ENCODE measurements at places on chromosomes 6 and 20.

GRCh38 chr6:121330516-121330915 is 3.8 kb downstream of the TBC1D32 start:
- no peak for DNase-seq

- no peak for DNase-seq
Measured at GRCh38 chr20:13277663-13278295, 56.7 kb downstream of the ISM1 start.

DNA sequence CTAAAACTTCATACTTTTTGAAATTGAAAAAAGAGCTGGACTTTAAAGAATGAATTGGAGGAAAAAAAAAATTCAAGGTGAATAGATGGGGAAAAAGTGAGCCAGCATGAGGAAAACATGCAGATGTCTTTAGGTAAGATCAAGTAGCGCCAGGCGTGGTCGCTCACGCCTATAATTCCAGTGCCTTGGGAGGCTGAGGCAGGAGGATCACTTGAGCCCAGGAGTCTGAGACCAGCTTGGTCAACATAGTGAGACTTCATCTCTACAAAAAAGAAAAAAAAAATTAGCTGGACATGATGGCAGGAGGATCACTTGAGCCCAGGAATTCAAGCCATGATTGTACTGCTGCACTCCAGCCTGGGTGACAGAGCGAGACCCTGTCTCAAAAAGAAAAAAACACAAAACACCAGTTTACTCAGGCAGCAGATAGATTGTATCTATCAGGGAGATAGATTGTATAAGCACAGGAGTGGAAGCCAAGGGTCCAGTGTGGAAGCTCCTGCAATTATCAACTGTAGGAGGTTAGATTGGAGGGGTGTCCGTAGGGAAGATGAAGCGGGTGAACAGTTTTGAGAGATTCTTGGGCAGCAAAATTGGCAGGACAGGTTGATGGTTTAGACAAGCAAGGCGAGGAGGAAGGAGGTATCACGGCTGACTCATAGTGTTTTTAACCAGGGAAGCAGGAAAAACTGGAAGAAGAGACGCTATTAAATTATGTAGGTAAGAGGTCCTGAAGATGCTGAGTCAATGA is 97.6 kb upstream of the ZNF217 start:
- no peak for DNase-seq

DNA sequence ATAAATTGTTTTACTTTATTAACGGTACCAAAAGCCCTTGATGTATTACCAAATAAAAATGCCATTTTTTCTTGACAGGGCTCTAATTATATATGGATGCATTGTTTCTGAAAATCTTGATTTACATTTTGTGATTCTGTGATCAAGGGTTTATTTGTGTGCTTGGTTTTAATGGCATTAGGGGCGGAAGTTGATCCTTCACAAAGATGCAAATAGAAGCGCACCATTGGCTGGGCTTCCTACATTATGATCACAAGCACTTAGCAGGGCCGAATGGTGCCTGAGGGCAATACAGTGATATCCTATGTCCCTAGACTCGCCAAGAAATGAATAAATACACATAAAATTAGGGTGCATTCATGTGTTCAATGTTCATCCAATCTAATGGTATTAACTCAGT is 172.9 kb upstream of the UST start:
- no peak for DNase-seq

GRCh38 chr6:89209457-89209856 is 7.7 kb downstream of the GABRR1 start:
- DNase-seq = no peak

DNA sequence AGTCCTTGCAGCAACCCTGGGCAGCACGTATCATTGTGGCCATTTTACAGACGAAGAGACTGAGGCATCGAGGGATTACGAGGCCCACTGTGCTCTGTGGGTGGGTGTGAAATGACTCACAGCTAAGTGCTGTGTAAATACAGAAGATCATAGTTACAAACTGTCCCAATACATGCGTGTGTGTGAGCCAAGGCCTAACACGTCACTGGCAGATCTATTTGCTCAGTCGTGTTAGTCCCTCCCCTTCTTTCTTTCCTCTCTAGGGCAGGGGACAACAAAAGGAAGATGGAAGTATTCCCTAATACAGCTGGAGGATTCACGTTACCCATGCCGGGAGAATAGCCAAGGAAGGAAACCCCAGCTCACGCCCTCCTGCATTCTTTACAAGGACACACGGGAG is 175.9 kb downstream of the CDC5L start:
- no peak for DNase-seq

DNA sequence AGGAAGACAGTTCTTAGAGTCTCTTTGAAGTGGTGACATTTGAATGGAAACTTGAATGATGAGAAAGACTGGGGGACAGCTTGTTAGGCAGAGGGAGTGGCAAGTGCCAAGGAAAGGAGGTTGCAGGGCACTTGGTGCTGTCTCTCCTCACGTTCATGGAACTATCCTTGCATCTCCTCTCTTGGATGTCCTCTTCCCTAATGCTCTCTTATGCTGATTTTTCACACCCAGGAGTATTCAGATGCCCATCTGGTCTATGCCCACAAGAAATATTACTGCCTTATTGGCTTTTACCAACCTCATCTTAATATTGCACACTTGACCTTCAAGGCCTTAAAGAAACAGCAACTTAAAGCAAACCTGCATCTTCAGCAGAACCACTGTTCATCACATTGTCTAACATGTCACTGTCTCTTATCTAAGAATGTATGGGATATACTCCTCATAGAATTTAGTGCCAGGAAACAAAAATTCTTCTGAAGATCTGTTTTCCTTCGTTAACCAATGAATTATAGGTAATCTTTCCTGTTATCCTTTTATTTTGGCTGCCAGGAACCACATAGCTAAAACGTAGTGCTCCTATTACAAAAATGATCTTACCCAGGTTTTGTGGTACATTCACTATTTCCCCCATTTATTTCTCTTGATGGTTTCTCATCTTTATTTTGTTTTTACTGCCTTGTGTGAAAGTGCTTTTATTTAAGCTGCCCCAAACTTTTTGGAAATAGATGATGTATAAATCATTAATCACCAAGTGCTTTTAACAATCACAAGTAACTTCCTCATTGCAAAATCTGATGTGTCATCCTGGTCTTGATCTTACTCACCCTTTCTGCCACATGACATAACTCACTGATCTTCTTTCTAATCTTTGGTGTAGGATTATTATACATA is 12.8 kb downstream of the RGS17 start:
- DNase-seq = no peak

DNA sequence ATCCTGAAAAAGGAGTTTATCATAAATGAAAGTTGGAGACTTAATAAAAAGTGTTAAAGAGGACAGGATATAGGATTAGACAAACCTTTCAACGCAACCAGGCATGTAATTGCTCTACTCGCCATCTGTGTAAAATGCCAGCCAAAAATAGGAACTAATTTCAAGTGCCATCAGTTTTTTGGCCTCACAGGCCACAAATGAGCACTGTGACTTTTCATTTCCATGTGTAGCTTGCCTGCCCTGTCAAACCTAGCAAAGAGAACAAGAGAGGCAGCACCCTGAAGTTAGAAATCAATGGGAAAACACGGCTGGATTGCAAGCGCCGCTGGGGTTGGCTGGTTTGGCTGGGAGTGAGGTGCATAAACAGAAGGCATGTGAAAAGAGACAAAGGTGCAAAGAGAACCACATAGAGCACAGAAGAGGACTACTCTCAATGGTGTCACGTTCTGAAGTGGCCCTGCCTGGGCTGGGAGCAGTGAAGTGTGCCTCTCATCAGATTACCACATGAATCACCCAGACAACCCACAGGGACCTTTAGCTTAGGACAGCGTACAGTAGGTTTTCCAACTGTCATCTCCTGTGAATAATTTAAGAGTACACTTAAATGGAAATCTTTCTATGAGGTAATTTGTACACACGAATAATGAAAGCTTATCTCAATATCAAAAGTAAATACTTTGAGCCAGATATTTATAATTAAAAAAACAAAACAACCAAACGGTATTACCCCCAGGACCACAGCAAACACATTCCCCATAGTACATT is 78.0 kb upstream of the NHSL1 start:
- no peak for DNase-seq

DNA sequence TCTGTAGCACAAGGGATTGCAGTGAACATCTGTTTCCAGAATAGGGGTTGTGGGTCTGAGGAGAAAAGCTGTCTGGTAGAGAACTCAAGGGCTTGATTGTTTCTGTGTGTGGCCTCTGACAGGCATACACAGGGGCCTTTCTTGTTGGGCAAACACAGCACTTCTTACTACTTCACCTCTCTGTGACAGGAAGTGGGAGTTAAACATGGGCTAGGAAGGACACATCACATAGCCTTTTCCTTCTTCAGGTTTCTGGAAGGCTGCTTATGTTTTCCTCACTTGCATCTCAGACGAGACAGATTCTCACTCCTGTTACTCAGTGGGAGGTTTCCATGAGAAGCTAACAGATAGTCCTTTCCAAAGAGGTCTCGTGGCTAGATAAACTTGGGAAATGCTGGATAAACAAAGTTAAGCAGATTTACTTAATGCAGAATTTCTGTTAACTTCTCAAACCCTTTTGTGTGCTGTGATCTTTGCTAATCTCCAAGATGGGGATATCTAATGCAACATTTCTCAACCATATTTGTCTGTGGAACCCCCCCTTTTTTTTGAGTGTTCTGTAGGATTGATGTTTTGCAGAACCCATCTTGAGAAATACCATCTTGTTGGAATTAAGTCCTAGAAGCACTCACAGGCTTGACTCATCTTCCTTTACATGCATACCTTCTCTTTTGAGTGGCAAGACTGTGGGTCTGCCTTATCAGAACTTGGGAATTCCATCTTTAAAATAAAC is 41.9 kb upstream of the RNF8 start:
- DNase-seq = no peak

GRCh38 chr6:112557435-112557834 is 210.3 kb downstream of the RFPL4B start:
- DNase-seq = no peak

DNA sequence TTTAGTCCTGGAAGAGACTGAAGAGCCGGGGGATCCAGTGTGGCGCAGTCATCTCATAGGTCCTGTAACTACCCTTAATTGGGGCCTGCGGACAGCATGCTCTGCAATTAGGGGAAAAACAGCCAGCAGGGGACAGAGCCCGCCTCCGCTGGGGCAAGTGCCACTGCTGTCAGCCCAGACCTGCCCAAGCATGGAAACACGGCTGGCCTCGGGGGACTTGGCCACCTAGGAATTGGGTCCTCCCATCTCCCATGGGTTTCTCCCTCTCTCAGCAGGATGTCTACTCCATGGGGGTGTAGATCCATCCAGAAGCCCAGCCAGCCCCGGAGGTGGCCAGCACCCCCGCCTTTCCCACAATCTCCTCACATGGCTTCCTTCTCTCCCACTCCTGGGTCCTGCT is 3.6 kb downstream of the GHRH start:
- DNase-seq = no peak

GRCh38 chr6:106724848-106725247 is 95.5 kb downstream of the QRSL1 start:
- no peak for DNase-seq

- no peak for DNase-seq
Measured at GRCh38 chr6:109449795-109450673, 5.5 kb downstream of the MICAL1 start.

DNA sequence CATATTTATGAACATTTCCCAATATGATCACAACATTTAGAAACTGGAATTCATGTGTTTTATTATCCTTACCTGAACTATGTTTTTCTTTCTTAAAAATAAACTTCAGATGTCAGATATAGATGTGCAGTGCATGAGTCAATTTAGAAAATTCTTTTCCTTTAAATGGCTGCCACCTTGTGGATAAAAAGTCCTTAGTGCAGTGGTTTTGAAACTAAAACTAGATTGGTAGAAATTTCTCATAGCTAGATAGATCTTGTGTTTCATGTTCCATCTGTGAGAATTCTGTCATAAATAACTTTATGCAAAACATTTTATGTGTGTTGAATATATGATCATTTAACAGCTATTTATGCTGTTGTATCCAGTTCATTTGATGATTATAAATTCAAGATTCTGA is 134.9 kb downstream of the KLHL32 start:
- no peak for DNase-seq

GRCh38 chr20:50165684-50166554 is 12.4 kb upstream of the PEDS1 start:
- DNase-seq = peak; percentile 78

DNA sequence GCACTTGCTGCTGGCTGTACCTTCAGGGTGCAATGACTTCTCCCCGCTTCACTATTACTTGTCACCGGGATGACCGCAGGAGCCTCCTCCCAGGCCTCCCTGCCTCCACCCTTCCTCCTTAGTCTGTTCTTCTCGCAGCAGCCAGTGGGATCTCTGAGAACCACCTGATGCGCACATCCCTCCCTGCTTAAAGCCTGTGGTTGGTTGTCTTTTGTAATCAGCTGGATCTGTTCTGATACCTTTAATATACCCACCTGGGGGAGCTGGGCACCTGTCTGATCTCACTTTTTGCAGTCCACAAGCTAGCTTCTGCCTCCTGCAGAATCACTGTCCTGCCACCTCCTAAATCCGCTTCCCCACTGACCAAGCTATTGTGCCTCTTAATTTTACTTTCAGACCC is 34.6 kb downstream of the TOX2 start:
- DNase-seq = no peak

GRCh38 chr20:23507346-23507745 is 16.4 kb downstream of the CST8 start:
- no peak for DNase-seq

GRCh38 chr20:58077282-58077681 is 151.2 kb downstream of the ANKRD60 start:
- no peak for DNase-seq

DNA sequence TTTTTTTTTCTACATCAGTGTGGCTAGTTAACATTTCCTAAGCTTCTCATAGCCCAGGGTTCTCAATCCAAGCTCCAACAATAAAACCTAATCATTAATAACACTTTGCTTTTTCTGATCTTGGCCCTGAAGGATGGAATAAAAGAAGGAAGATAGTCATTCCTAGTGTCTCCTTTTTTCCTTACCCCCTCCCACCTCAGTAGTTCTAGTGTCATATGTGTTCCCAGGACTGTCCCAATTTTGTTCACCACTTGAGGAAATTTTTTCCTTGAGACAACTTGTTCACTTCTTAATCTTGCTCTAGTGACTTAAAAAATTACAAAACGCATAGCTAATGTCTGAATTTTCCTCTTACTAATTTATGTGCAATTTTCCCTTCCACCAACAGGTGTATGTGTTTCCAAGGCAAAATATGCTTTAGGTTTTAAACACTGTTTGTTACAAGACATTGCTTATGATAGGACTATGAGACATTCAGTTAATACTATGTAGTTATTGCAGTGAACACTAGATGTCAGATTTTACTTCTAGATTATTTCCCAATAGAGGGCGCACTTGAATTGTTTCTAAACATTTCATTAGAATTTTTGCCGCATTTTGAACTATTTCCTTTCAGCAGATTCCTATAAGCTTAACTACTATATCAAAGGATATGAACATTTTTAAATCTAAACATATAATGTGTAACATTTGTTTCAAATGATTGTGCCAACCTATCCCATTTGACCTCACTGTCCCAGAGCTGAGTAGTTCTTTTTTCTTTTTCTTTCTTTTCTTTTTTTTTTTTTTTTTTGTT is 18.5 kb upstream of the C6orf141 start:
- DNase-seq = no peak

DNA sequence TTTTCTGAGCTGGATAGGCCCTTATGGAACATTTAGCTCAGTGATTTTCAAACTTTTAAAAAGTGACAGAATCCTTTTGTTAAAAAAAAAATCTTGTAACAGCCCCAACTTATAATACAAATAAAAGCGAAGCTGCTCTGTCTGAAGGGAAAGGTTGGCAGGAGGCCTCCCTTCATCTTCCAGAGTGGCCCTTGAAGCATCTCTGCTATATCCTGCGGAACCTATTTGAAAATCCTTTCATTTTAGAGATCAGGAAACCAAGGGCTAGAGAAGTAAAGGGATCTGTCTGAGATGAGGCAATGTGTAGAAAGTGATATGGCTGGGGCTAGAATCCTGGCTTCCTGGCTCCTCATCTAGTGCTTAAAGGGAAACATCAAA is 107.8 kb downstream of the UBE3D start:
- DNase-seq = no peak

Measured in activated T-cell treated with anti-CD3 and anti-CD28 coated beads for 4 hours (primary cell).